ENCODE measurements at places on chromosomes 5 and 9.

GRCh38 chr9:99039505-99040182 lies 65.3 kb upstream of the TGFBR1 start:
- no peak for DNase-seq

- no peak for DNase-seq
Observed at GRCh38 chr5:112475747-112476365, 56.8 kb upstream of the EPB41L4A start.

GRCh38 chr9:110746211-110746930 lies 77.8 kb downstream of the MUSK start:
- DNase-seq: no peak

- no peak for DNase-seq
Observed at GRCh38 chr5:130400091-130400490, 495.8 kb downstream of the CHSY3 start.

DNA sequence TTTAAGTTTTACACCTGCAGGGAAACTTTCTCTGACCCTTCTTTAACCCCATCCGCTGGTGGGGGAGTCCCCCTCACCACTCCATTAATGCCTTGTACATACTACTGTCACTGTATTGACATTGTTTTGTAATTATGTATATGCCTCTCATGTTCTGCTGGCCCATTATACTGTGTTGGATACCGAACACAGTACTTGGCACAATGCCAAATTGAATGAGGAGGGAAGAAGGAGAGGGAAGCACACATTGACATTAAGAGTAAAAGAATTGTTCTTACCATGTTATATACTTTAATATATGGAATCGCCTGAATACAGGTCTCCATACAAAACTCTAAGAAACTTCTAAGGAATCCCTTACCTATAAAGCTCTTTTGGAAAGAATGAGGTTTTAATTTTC lies 73.6 kb upstream of the GRHPR start:
- no peak for DNase-seq

DNA sequence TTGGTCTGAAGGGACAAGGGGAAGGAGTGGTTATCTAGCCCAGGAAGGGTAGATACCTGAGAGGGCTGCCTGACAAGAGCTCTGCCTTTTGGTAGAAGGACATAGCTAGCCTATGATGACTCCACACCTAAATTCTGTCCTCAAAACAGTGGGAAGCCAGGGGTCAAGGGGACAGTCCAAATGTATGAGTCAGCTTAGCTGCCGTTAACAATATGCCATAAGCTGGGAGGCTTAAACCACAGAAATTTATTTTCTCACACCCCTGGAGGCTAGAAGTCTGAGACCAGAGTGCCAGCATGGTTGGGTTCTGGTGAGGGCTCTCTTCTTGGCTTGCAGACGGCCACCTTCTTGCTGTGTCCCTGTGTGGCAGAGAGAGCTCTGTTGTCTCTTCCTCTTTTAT lies 306.4 kb downstream of the NTRK2 start:
- DNase-seq: no peak

DNA sequence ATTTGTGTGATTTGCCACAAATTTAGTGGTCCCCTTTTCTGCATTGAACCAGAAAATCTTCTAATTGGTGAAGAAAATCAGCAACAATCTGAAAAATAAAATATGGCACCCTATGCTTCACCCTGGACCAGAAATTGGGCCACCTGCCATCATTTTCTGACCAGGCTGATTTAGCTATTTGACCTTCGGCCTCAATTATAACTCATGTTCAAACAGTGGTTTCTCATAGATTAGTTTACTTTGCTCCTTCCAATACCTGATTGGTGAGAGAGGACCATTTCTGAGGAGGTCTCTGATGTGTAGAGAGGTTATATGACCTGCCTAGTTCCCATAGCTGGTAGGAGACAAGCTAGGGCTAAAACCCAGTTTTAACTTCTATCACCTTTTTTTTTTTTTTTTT lies 59.0 kb downstream of the PTTG1 start:
- no peak for DNase-seq

DNA sequence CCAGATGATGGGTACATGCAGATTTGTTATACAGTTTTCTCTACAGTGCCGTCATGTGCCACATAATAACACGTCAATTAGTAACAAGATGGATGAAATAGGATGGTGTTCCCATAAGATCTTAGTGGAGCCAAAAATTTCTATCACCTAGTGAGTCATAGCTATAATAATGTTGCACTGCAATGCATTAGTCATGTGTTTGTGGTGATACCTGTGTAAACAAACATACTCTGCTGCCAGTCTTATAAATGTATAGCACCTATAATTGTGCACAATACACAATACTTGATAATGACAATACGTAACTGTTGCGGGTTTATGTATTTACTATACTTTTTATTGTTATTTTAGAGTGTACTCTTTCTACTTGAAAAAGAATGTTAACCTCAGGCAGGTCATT lies 865.4 kb downstream of the MAT2B start:
- DNase-seq: no peak

- no peak for DNase-seq
Observed at GRCh38 chr5:74310386-74310785, 330.1 kb downstream of the ENC1 start.

- no peak for DNase-seq
Observed at GRCh38 chr5:119453040-119453373, 710 bp downstream of the HSD17B4 start.

DNA sequence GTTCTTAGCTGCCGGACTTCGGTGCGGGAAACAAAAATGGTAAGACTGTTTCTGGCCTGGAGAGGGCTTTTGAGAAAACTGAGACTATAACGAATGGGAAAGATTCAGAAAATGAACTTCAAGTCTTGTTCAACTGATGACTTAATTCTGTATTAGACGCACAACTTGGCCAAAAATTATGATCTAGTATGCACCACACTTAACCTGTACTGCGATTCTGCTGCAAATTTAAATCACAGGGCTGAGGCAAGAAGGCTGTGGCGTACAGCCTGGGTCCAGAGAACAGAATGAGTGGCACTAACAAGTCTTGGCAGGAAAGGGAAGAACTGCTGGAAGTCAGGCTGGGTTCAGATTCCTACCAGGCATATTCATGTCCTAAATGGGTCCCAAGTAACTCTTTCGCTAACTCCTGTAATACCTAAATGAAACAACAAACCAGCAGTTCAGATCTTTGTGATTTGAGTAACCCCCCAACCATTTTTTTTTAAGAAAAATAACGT lies 781 bp upstream of the COL23A1 start:
- DNase-seq: no peak

- no peak for DNase-seq
Observed at GRCh38 chr9:107667231-107668070, 177.9 kb upstream of the KLF4 start.

DNA sequence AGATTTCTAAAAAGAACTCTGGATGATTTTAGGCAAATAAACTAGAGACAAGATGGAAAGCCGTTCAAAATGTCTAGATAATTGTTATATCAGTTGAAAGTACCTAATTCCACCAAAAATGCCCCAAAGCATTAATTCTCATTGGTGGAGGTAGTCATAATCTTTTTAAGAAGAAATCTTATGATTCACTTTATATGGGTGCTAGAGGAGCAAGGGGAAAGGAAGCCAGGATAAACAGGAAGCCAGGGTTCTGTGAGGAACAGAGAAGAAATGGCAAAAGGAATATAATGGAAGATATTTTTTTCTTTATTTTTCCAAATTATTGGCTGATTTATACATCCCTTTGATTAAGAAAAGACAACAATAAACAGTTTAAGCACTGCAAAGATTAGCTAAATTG lies 7.8 kb downstream of the YIPF5 start:
- DNase-seq: no peak

- DNase-seq: no peak
Observed at GRCh38 chr9:96725576-96725975, 52.3 kb downstream of the ZNF510 start.

- DNase-seq: no peak
Observed at GRCh38 chr5:88483964-88484672, 215.5 kb upstream of the TMEM161B start.

- no peak for DNase-seq
Observed at GRCh38 chr5:74174366-74174765, 466.2 kb downstream of the ENC1 start.

DNA sequence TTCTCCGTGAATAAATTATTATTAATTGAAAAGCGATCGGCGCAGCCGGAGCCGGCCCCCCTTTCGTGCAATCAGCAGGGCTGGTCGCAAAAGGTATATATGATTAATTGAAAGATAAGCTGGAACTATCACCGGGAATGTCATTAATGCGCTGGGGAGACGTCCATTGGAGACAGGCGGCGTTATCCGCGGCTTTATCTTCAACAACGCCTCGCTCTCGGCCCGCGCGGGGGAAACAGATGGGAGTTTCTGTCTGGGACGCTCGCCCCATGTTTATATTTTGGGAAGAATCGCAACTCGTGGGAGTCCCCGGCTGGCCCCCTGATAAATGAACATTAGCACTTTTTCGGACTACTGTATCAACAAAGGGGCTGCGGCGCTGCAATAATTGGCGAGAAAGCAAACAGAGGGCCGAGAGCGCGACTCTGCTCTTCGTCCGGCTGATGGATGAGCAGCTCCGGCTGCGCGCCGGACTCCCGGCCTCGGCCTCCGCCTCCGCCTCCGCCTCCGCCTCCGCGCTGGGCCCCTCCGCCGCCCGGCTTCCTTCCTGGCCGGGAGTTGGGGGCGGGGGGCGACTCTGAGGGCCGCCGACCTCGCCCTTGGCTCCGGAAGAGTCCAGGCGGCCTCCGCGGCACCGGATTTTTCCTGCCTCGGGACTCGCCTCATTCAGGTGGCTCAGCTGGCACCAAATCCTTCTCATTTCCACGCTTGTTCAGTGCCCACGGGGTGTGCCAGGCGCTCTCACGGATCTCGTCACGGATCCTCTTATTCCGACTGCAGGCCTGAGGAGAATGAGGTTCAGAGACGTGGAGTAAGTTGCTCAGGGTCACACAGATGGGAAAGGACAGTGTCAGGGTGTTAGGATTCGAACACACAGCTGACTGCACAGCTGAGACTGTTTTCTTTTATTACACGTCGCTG lies 3.6 kb upstream of the NKX2-5 start:
- no peak for DNase-seq

DNA sequence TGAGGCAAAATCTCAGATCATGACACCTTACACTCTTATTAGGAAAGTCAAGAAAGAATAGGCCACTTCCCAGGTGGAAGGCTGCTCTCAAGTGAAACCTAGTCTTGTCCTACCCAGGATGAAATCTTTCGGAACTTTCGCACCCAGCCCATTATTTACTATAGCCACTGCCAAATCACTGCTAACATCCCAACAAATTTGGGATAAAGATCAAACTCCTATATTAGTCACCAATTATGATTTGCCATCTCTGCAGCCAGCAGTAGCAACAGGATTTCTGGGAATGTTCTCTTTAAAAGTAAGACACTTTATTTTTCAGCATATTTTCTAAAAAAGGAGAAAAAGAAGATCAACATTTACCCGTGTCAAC lies 224.6 kb downstream of the GAS1 start:
- no peak for DNase-seq

DNA sequence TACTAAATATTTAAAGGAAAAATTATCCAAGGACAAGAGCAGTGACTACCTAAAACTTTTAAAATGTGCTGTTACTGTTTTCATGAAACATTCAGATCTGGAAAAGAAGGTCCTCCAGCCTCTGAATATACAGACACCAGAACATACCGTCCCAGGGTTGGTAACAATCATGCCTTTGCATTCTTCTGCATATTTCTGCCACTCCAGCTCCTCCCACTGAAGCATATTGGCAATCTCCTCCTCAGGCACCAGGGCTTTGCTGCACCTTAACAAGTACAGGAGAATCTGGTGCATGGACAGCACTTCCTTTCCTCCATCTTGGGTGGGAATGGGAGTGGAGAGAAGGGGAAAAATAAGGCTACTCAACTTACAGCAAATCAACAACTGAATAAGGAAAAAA lies 60.0 kb downstream of the DROSHA start:
- no peak for DNase-seq

DNA sequence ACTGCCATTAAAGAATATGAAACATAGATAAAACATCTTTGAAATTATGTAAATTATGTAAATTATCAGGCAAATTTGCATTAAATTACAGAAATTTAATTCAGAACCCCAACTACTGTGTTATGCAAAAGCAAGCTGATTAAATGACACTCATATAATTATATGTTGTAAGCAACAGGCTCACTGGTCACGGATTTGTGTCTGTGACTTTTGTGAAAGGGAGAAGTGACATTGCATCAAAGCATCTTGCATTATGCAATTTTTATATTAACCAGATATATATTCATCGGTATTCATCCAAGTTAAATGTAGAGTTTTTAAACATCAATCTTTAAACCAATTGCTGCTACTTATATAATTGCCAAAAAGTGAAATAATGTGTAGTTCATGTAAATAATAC lies 13.0 kb upstream of the GLIPR2 start:
- no peak for DNase-seq

- no peak for DNase-seq
Observed at GRCh38 chr5:143893638-143894037, 81.7 kb downstream of the HMHB1 start.

- peak; percentile 10 for DNase-seq
Observed at GRCh38 chr9:125747765-125748445, 732 bp downstream of the PBX3 start.

DNA sequence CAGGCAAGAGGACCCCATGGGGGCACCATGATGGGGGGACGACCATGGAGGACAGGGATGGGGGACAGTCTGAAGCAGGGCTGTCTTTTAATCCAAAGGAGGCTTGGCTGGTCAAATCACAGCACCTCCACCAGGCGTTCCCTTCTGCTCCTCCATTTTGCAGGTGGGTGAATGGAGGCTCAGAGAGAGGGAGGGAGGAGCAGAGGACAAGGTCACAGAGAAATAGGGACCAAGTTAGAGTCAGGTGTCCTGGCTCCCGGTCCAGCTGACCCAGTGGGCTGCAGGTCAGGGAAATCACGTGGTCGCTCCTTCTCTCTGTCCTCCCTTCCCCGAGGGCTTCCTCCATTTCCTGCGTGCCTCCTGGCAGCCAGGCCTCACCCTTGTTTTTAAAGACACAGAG lies 156.4 kb upstream of the SMIM23 start:
- no peak for DNase-seq

- no peak for DNase-seq
Observed at GRCh38 chr5:15021266-15022046, 149.9 kb upstream of the ANKH start.

- DNase-seq: no peak
Observed at GRCh38 chr9:76855015-76855414, 50.9 kb downstream of the PRUNE2 start.

GRCh38 chr9:76153902-76154629 lies 240.2 kb downstream of the RFK start:
- DNase-seq: no peak

GRCh38 chr5:68436686-68437520 lies 221.3 kb downstream of the PIK3R1 start:
- no peak for DNase-seq

GRCh38 chr9:16524078-16524477 lies 346.4 kb downstream of the BNC2 start:
- no peak for DNase-seq

GRCh38 chr5:35230038-35230611 lies at the start of gene PRLR:
Gene PRLR (minus strand): TSS chr5:35230487. CDS start chr5:35089620, 140,867 bp downstream.
- no peak for DNase-seq

DNA sequence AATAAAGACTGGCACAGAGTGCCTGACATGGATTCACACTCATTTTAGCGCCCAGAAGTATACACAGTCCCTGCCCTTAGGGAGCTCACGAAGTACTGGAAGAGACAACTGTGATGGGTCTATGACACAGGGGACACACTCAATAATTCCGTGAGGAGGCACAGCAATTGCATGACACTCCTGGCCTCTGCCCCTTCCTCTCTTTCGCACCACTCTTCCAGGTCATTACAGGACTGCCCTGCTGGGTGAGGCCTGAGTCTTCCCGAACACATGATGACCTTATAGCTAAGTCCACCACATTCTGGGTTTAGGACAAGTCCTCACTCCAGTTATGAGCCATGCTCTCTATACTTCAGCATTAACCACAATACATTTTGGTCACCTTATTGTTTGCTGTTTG lies 134.7 kb downstream of the GNA14 start:
- no peak for DNase-seq
